GF-D8 (cell line): ENCODE measurements at places on chromosomes 2 and 18.

GRCh38 chr2:196239622-196240587, 68.5 kb upstream of the STK17B start:
- DNase-seq = peak; percentile 98

GRCh38 chr18:13982126-13982525, 66.8 kb upstream of the MC2R start:
- DNase-seq = no peak

- DNase-seq = no peak
Observed at GRCh38 chr18:49139766-49140165, 189.0 kb upstream of the SMAD7 start.

DNA sequence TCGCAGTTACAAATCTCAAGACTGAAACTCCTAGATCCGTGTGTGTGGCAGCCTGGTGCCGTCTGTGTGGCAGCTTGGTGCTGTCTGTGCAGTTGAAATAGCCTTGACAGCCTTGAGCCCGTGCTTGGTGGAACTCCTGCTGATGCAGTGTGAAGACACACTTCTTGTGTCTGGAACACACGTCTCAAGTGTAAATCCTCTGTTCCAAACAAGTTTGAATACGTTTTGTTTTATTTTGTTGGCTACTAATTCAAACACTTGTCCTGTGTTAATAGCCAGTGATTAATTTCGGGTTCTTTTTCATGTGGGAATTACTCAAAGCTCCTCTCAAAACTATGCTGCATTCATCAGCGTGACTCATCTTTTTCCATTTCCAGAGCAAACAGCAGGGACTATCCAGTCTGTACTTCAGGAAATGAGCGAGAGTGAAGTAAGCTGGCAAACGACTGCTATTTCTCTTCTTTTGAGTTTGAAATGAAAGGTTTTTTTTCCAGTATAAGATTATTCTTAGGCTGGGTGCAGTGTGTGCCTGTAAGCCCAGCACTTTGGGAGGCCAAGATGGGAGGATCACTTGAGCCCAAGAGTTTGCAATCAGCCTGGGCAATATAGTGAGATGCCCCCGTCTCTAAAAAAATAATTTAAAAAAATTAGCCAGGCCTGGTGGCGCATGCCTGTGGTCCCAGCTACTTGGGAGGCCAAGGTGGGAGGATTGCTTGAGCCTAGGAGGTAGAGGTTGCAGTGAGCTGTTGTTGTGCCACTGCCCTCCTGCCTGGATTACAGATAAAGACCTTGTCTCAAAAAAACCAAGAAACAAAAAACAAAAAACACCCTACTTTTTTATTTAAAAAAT, 152.9 kb downstream of the SPP2 start:
- no peak for DNase-seq

GRCh38 chr2:36379710-36380448, 24.3 kb downstream of the CRIM1 start:
- no peak for DNase-seq

DNA sequence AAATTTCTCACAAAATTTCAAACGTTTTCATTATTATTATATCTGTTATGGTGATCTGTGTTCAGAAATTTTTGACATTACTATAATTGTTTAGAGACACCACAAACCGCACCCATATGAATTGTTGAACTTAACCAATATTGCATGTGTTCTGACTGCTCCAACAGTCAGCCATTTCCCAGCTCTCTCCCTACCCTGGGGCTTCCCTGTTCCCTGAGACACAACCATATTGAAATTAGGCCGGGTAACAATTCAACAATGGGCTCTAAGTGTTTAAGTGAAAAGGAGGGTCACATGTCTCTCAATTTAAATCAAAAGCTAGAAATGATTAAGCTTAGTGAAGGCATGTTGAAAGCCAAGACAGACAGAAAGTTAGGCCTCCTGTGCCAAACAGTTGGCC, 424.0 kb downstream of the DSC3 start:
- no peak for DNase-seq

DNA sequence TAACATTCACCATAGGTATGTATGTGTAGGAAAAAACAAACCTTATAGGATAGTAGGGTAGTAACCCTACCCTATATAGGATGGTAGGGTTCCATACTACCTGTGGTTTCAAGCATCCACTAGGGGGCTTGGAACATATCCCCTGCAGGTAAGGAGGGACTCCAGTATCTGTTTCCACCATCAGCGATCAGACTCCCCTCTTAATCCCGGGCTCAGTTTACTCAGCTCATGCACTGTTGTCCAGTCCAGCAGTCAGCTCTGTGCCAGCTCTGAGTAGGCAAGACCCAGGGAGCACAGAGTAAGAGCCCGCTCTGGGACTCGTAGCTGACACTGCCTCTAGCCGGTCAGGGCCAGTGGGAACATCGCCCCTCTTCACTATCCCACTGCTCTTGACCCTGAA, 61.7 kb downstream of the MEX3C start:
- no peak for DNase-seq

- peak; percentile 70 for DNase-seq
Observed at GRCh38 chr18:23068570-23069310, 66.5 kb upstream of the CABLES1 start.

- no peak for DNase-seq
Observed at GRCh38 chr2:46297546-46298271, 502 bp downstream of the EPAS1 start.

DNA sequence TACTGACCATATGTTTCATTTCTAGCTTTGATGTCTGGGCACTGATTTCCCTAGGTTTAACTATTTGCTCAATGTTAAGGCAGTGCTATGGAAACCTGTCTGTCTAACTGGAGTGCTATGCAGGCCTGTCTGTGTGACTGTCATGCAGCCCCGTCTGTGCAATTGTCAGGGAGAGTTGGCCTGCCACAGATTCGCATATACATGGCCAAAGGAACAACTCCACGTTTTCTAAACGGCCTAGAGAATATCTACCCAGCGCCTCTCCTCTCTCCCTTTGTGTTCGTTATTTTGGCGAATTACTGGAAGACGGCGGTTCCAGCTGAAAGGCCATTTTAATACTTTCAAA, 59.6 kb upstream of the PSME4 start:
- no peak for DNase-seq

GRCh38 chr2:196287523-196287922, 116.1 kb upstream of the STK17B start:
- no peak for DNase-seq

DNA sequence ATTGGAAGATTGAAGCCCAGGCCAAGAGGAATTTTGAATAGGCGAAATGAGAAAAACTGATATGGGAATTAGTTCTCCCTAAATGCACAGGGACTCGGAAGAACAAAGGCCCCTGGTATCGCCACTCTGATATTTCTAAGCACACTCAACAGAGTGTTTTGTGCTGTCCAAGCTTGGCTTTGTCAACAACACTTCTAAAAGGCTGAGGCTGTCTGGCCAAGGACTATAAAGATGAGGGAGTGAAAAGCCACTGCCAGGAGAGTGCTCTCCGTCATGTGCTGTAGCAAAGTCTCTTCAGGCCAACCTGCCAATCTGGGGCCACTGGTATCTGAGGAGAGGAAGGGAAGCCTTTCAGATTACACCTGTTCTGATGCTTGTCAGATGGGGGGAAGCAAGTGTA, 611.2 kb upstream of the PIK3C3 start:
- no peak for DNase-seq

- DNase-seq = no peak
Observed at GRCh38 chr18:32439802-32440201, 30.9 kb downstream of the GAREM1 start.

DNA sequence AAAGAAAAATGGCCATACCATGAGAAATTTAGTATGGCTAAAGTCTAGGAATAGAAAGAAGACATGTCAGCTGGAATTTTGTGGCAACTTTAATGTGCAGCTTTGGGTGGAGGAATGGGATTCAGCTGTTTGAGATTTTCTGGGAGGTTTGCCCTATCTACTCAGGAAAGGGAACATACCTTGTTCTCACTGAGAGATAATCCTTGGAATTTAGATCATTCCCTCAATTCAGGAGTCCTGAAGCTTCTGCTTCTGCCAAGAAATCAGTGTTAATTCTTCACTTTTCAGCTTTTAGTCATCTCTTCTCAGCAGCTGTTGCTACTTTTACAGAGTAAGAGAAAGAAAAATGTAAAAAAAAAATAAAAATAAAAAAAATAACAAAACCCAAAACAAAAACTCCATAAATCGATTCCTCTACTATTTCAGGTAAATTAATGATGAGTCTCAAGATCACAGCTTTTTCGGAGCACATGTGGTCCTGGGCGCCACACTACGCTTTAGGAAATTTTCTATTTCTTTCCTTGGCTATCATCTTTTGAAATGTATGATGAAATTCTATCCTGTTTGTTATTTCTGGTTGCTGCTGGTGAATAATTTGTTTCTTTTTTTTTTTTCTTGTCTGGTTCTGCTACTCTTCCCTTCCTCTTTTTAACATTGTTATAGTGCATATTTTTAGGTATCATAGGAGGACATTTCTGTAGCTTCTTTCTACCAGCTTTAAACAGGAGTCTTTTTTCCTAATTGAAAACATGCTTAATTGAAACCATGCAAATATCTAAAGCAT, 18.9 kb upstream of the BAZ2B start:
- DNase-seq = no peak

DNA sequence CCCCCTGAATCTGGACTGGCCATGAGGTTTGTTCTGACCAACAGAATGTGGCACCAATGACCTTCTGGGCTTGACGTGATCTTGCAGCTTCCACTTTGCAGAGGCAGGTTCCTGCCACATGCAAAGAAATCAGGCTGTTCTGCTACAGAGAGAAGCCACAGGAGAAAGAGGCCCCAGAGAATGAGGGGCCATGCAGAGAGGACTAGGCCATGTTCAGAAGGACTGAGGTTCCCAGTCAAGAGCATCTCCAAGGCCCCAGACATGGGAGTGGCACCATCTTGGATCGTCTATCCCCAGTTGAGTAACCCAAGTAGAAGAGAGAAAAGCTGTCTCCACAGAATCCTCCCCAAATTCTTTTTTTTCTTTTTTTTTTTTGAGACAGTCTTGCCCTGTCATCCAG, 131.1 kb downstream of the ZBTB7C start:
- DNase-seq = no peak

DNA sequence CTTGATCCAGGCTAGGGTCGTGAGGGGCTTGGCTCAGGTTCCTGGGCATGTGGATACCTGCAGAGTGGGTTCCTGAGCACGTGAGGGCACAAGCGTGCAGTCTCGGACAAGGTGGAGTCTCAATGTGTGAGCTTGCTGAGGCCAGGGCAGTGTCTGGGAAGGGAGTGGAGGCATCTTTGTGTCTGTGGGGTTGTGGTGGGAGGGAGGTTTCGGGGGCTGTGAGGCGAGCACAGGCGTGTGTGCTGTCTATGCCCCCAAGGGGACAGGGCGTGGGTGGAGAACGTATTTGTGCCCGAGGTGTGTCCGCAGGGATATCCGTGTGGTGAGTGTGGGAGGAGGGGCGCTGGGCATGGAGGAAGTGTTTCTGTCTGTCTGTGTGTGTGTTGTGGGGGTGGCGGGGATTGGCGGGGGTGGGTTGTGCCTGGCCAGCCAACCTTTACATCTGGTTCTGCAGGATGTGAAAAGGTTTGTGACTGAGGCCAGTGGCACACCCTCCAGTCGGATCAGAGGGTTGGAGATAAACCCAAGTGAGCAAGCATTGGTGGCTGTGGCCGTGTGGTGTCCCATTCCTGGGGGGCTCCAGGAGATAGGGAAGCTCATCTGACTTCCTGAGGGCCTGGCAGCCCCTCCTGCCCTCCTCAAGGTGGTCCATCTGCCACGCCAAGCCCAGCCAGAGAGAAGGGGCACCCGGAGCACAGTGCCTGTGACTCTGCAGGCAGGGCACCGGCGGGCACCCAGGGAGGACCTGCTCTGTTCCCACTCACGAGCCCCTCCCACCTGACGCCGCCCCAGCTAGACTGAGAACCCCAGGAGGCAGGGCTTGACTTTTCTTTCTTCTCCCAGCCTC, 57.1 kb downstream of the ZFP36L2 start:
- peak; percentile 69 for DNase-seq

DNA sequence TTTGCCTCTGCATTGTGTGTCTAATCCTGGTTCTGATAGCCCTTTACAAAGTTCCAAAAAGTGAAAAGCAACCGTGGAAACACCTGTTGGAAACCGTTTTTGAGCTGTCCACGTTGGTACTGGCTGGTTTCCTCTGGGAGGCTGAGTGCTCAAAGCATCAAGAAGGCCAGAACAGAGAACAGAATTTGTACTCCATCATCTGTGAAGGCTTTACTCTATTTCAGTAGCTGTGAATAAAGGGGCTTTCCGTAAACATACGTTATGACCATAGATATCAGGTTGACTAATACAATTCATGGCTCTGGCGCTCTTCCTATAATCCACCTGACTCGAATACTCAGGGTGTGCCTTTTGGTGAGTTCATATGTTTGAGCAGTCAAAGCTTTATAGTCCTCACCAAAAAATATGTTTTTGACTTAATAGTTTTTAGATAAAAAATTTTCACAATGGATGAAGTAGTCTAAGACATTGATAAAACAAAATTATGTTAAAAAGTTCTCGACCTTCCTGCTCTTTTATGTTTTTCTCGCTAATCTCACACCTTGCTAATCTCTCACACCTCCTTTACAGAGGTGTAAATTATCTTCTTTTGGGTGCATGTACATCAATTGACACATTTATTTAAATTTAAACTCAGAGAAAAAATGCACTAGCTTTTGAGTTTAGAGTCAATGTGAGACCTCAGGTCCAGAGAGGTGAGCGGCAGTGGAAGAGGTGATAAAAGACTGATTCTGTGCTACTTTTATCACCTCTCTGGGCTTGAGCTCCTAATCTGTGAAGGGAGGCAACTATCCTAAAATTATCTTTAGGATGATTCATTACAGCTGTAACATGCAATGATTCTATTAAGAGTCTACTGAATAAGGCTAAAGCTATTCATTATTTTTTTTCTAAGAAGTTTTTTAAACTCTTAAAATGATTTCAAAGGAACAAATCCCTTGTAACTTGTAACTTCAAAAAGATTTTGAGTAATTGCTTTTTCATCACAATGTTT, 65.3 kb downstream of the CXCR4 start:
- DNase-seq = no peak

- DNase-seq = no peak
Observed at GRCh38 chr2:15660491-15661294, 69.0 kb downstream of the DDX1 start.

DNA sequence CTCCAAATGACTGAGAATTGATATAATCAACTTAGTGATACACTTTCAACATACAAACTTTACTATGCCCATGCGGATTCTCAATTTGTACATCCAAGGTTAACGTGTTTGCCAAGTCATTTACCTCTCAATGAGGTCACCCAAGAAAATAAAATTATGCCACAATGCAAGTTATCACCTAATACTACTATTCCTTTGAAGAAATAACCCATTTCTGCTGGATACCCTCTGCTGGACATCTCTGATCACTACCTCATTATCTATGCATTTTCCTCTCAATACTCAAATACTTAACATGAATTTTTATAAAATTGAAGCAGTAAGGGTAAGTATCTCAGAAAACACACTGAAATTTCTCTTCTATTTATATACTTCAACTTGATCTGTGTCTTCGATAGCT, 12.7 kb downstream of the HNRNPLL start:
- no peak for DNase-seq

GRCh38 chr2:179664972-179665812, 196.2 kb downstream of the ZNF385B start:
- DNase-seq = no peak

GRCh38 chr2:128414351-128414750, 95.7 kb upstream of the HS6ST1 start:
- peak; percentile 39 for DNase-seq

- DNase-seq = no peak
Observed at GRCh38 chr2:236600892-236601291, 31.3 kb downstream of the ACKR3 start.
